ENCODE measurements at places on chromosomes 13 and 19. TPM values are rescaled to one million over a fixed set of nuclear protein-coding genes. Genes with fewer than 3 reads are reported as not detected.

- H3K27me3 ChIP-seq = peaks cover 18% of the 10 kb centered on the region
- DNase-seq = no peak
- no peaks in the 10 kb centered on the region for H3K36me3 ChIP-seq
- peaks cover 3% of the 10 kb centered on the region for H3K4me1 ChIP-seq
- H3K4me3 ChIP-seq = no peak overlapping the region
Observed at GRCh38 chr19:43804432-43804831, 2.2 kb upstream of the LYPD5 start.

The TLE6 gene
- 1.2 TPM for total RNA-seq

- H3K27ac ChIP-seq = no peak overlapping the region
- H3K36me3 ChIP-seq = no peaks in the 10 kb centered on the region
- H3K4me1 ChIP-seq = no peaks in the 10 kb centered on the region
- DNase-seq = no peak
Observed at GRCh38 chr13:77696006-77696878, 1.2 kb upstream of the SLAIN1 start.

GRCh38 chr19:38710928-38711725, 33.1 kb downstream of the CAPN12 start:
- H3K36me3 ChIP-seq = peaks cover 73% of the 10 kb centered on the region
- H3K4me3 ChIP-seq = no peak overlapping the region
- peaks cover 100% of the 10 kb centered on the region for H3K4me1 ChIP-seq
- no peaks in the 10 kb centered on the region for H3K27me3 ChIP-seq
- DNase-seq = peak; percentile 79

- H3K27me3 ChIP-seq = no peaks in the 10 kb centered on the region
- H3K4me3 ChIP-seq = peak overlapping the region; percentile 86
- H3K27ac ChIP-seq = peak overlapping the region; percentile 99
- H3K4me1 ChIP-seq = peaks cover 29% of the 10 kb centered on the region
- no peaks in the 10 kb centered on the region for H3K36me3 ChIP-seq
Observed at GRCh38 chr13:40666933-40667621, 636 bp upstream of the FOXO1 start.

DNA sequence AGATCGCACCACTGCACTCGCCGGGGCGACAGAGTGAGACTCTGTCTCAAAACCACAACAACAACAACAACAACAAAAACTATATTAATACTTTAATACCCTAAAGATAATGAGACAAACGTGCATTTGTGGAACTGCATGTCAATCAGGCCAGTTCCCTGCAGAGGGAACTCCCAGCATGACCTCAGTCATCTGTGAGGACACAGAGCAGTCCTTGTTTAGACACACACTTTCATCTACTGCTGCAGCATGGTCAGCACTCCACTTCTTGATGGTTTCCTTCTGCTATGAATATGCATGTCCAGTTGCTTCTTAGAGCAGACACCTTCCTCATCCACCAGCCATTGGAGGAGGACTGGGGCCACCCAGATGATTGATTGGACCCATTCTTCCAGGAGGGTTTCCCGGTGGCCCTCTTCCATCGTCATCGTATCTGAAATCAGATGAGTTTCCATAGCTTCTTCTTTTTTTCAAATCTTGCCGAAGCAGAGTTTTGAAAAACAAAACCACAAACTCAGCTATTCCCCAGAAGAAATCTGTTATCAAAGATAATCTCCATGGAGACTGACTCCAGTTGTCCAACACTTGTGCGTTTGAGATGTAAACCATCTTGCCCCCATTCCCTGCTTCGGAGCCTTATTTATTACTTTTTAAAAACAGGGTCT, 26.5 kb downstream of the ZNF607 start:
- no peak for DNase-seq
- no peaks in the 10 kb centered on the region for H3K27me3 ChIP-seq
- peaks cover 17% of the 10 kb centered on the region for H3K36me3 ChIP-seq
- peak overlapping the region; percentile 58 for H3K4me3 ChIP-seq
- H3K27ac ChIP-seq = peak overlapping the region; percentile 88

- H3K27ac ChIP-seq = no peak overlapping the region
- H3K4me1 ChIP-seq = no peaks in the 10 kb centered on the region
- H3K36me3 ChIP-seq = no peaks in the 10 kb centered on the region
- no peak for DNase-seq
- H3K4me3 ChIP-seq = no peak overlapping the region
Observed at GRCh38 chr13:108827646-108828045, 198.2 kb downstream of the MYO16 start.

DNA sequence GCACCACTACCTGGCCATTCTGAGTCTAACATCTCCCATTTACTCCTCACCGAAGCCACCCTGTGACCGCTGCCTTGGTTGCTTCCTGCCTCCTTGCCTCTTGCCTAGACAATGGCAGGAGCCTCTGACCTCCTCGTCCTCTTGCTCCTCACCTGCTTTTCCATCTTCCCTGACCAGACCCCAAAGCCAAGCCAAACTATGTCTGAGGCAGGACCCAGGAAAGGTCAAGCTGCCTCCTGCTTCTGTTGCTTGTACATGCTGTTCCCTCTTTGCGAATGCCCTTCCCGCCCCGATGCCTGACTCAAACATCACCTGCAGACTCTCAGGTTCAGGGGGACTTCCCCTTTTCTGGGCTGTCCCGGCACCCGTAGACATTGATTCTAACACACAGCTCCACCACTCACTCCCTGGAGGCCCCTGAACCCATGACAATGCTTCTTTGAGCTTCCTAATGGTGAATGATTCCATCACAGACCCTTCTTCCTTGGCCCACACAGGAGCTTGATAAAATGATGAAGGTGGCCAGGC, 60.8 kb downstream of the F2RL3 start:
- peaks cover 4% of the 10 kb centered on the region for H3K27me3 ChIP-seq
- H3K4me3 ChIP-seq = no peak overlapping the region
- H3K27ac ChIP-seq = no peak overlapping the region
- no peak for DNase-seq

- no peak overlapping the region for H3K4me3 ChIP-seq
- H3K36me3 ChIP-seq = no peaks in the 10 kb centered on the region
- H3K27me3 ChIP-seq = no peaks in the 10 kb centered on the region
- no peak for DNase-seq
Observed at GRCh38 chr13:73194310-73194709, 135.5 kb downstream of the KLF5 start.

DNA sequence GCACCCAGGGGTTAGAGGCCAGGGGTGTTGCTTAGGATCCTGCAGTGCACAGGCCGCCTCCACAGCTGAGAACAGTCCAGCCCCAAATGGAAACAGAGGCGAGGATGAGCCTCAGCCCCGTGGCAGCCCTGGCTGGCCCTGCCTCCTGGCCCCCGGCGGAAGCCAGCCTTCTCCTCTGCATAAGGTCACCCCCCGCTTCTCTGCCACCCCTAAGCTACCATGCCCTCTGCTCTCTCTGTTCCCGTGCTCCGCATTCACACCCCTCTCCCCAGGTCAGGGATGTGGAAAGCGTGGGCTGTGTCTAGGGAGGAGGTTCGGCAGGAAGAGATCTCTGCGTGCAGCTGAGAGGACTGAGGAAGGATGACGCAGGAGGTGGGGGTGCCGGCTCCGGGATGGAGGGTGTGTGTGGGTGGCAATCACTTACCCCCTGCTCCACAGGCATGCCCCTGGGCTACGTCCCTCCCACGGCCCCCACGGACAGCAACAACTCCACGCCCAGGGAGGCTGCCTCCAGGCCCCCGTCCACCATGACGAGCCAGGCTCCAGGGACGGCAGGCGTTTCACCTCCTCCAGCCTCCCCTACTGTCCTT, 6.0 kb downstream of the SSC5D start:
- DNase-seq = peak; percentile 80
- peaks cover 9% of the 10 kb centered on the region for H3K27me3 ChIP-seq
- H3K27ac ChIP-seq = peak overlapping the region; percentile 86
- peak overlapping the region; percentile 43 for H3K4me3 ChIP-seq
- peaks cover 10% of the 10 kb centered on the region for H3K4me1 ChIP-seq
- no peaks in the 10 kb centered on the region for H3K36me3 ChIP-seq

The SPRED3 gene
- 1.3 TPM for total RNA-seq

DNA sequence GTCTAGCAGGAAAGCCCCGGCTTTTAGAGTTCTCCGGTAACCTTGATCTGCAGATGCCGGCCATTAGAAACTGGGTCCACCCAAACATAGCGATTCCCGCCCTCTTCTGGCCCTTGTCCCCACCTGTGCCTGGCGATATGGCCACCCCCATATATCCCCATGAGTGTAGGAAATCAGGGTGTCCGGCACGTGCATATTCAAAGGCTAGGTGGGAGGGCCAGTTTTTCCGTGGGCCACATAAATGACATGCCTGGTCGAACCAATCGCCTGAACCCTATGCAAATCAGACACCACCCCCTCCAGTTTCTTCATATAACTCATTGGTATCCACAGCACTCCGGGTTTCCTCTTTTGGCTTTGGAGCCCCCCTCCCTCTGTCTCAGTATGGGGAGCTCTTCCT, 37.4 kb downstream of the ERICH4 start:
- peaks cover 10% of the 10 kb centered on the region for H3K27me3 ChIP-seq
- no peak for DNase-seq
- no peaks in the 10 kb centered on the region for H3K36me3 ChIP-seq
- H3K27ac ChIP-seq = no peak overlapping the region

DNA sequence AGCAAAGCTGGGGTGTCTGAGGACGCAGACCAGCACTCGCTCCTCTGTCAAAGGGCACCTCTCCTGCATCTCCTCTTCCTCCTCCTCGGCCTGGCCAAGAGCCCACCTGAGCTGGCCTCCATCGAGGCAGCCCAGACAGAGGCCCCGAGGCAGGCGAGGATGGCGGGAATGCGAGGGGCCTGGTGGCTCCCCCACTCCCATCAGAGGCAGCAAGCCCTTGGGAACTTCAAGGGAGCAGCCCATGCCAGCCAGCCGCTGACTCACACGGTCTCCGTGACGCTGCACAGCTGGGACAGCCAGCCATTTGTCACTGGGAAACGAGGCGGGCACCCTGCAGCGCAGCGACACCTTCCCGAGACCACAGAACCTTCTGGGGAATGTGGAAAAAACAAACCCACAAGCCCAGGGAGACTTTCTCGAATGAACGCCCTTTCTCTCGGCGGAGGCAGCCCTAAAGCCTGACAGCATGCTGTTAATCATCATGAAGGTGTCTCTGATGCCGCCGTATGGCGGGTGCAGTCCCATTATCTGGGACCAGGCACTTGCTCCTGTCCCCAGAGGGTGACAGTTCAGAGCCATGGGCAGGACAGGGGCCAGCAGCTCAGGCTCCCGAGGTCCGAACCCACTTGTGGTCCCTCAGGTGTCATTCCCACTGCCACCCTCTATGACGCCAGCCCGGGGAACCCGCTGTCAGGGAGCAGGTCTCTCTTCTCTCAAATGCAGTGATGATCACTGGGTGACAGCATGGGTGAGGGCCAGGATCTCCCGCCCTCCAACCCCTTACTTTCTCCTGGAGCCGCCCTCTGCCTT, 53.0 kb downstream of the PEPD start:
- H3K4me1 ChIP-seq = no peaks in the 10 kb centered on the region
- DNase-seq = no peak
- H3K27me3 ChIP-seq = no peaks in the 10 kb centered on the region
- no peaks in the 10 kb centered on the region for H3K36me3 ChIP-seq
- H3K4me3 ChIP-seq = no peak overlapping the region
- H3K27ac ChIP-seq = no peak overlapping the region

The SMIM44 gene
- not detected for total RNA-seq

DNA sequence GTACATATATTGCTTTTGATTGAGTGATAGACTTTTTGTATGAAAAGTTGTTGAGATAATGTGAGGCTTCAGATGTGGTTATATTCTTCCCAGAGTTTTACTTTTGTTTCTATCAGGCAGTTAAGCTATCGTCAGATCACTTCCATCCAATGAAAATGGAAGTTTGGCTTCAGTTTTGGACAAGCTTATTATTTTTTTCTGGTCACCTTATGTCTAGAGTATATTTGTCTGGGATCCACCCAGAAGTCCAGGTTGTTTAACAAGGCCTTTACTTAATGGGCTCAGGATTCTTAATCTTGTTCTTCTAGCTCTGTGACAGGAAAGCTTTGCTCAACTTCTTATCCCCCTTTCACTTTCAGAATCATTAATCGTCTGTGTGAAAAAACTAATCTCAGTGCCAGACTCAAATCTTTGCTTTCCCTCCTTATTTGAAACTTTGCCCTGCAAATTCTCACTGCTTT, 150.9 kb downstream of the PDS5B start:
- no peak for DNase-seq
- peaks cover 4% of the 10 kb centered on the region for H3K36me3 ChIP-seq
- peak overlapping the region; percentile 59 for H3K27ac ChIP-seq
- H3K4me1 ChIP-seq = peaks cover 25% of the 10 kb centered on the region
- peak overlapping the region; percentile 36 for H3K4me3 ChIP-seq

The SYNGR4 gene
- total RNA-seq = not detected

- no peak overlapping the region for H3K4me3 ChIP-seq
- no peaks in the 10 kb centered on the region for H3K4me1 ChIP-seq
- H3K27me3 ChIP-seq = no peaks in the 10 kb centered on the region
Observed at GRCh38 chr19:23056516-23056915, 53.5 kb upstream of the ZNF728 start.

The ZNF497 gene
- total RNA-seq = 0.21 TPM

DNA sequence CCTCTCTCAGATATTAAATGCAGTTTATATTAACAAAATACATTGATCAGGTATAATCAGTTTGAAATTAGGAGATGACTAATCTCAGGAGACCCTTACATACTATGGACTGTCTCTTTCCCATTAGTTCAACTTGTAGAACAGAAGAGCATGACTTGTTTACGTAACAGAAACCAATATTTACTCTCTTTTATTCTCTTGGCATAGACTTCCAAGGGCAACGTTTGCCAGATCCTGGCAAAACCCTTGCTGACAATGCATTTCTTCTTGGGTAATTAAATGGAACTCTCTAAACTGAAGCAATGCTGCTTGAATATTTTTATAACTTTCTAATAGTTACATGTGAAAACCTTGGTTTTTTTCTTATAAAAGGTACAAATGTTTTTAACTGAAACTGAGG, 68.3 kb upstream of the MYO16 start:
- no peak overlapping the region for H3K4me3 ChIP-seq
- H3K4me1 ChIP-seq = no peaks in the 10 kb centered on the region
- H3K27ac ChIP-seq = no peak overlapping the region
- H3K36me3 ChIP-seq = no peaks in the 10 kb centered on the region
- DNase-seq = no peak
- H3K27me3 ChIP-seq = no peaks in the 10 kb centered on the region

- no peaks in the 10 kb centered on the region for H3K27me3 ChIP-seq
- H3K27ac ChIP-seq = no peak overlapping the region
- no peak for DNase-seq
- H3K4me3 ChIP-seq = no peak overlapping the region
- no peaks in the 10 kb centered on the region for H3K36me3 ChIP-seq
Observed at GRCh38 chr13:107827840-107828549, 387.3 kb downstream of the LIG4 start.

DNA sequence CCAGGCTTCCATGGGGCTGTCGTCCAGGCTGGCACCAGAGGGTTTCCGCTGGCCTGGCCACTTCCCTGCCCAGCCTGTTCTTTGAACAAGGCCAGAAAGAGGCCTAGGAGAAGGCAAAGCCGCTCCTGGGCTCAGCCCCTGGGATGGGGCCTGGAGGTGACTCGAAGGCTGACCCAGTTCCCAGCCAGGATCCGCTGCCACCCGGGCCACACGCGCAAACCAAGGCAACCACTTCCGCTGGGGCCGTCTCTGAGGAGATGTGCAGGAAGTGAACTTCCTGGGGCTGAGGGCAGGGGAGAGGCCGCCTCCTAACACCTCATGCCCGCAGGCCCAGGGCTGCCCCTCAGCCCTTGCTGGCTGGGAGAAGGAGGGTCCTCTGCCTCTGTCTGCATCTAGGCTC, 15.2 kb downstream of the PLEKHF1 start:
- H3K4me1 ChIP-seq = peaks cover 66% of the 10 kb centered on the region
- no peak for DNase-seq
- H3K27me3 ChIP-seq = no peaks in the 10 kb centered on the region

GRCh38 chr13:32376642-32377415, 51.1 kb downstream of the N4BP2L1 start:
- H3K27me3 ChIP-seq = no peaks in the 10 kb centered on the region
- no peak overlapping the region for H3K4me3 ChIP-seq
- DNase-seq = no peak

- no peaks in the 10 kb centered on the region for H3K27me3 ChIP-seq
- DNase-seq = no peak
- no peak overlapping the region for H3K4me3 ChIP-seq
- H3K36me3 ChIP-seq = no peaks in the 10 kb centered on the region
Observed at GRCh38 chr19:10952809-10953208, 8.0 kb upstream of the SMARCA4 start.
